Memory B cell (primary cell): ENCODE measurements at places on chromosomes 16 and 17.

- peaks cover 14% of the 10 kb centered on the region for H3K27me3 ChIP-seq
- H3K4me3 ChIP-seq = no peak overlapping the region
- no peaks in the 10 kb centered on the region for H3K4me1 ChIP-seq
- H3K36me3 ChIP-seq = no peaks in the 10 kb centered on the region
- no peak overlapping the region for H3K27ac ChIP-seq
- no peak for DNase-seq
These were observed 22.8 kb upstream of the KDM6B start for GRCh38 chr17:7811251-7811650.

GRCh38 chr17:82440991-82441627, 9.4 kb downstream of the CYBC1 start:
- DNase-seq = no peak
- H3K27me3 ChIP-seq = no peaks in the 10 kb centered on the region
- peaks cover 21% of the 10 kb centered on the region for H3K4me1 ChIP-seq
- peak overlapping the region; percentile 79 for H3K4me3 ChIP-seq
- H3K36me3 ChIP-seq = peaks cover 4% of the 10 kb centered on the region

- no peak overlapping the region for H3K27ac ChIP-seq
- DNase-seq = no peak
- no peaks in the 10 kb centered on the region for H3K36me3 ChIP-seq
- H3K4me3 ChIP-seq = no peak overlapping the region
- H3K4me1 ChIP-seq = no peaks in the 10 kb centered on the region
These were observed 11.0 kb upstream of the CUEDC1 start for GRCh38 chr17:57966246-57966645.

- H3K27me3 ChIP-seq = peaks cover 8% of the 10 kb centered on the region
- no peaks in the 10 kb centered on the region for H3K36me3 ChIP-seq
- H3K4me1 ChIP-seq = peaks cover 8% of the 10 kb centered on the region
These were observed 105.8 kb upstream of the TNRC6C start for GRCh38 chr17:77852731-77853130.

- H3K36me3 ChIP-seq = peaks cover 27% of the 10 kb centered on the region
- DNase-seq = no peak
- H3K27me3 ChIP-seq = no peaks in the 10 kb centered on the region
- H3K4me3 ChIP-seq = no peak overlapping the region
- no peak overlapping the region for H3K27ac ChIP-seq
These were observed 201.7 kb downstream of the NPIPB11 start for GRCh38 chr16:29204806-29205135.

DNA sequence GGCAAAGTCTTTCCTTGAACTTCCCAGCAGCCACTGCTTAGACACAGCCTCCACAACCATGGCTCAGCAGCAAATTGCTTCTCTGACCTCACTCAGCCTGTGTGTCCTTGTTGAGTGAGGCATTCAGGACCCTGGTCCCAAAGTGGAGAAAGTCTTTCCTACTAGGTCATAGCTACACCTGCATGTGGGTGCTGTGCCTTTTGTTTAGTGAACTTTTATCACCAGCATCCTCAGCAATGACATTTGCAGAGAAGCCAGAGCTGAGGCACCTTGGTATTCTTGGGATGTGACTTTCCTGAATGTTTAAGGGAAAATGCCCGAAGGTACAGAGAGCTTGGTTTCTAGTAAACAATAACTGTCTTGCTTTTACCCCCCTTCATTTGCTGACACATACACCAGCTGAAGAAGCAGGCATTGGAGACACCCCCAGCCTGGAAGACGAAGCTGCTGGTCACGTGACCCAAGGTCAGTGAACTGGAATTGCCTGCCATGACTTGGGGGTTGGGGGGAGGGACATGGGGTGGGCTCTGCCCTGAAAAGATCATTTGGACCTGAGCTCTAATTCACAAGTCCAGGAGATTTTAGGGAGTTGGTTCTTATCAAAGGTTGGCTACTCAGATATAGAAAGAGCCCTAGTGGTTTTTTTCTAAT, 20.9 kb upstream of the STH start:
- no peak for DNase-seq
- H3K4me3 ChIP-seq = no peak overlapping the region
- peaks cover 16% of the 10 kb centered on the region for H3K4me1 ChIP-seq
